ENCODE measurements at places on chromosomes 4 and X. TPM values are rescaled to one million over a fixed set of nuclear protein-coding genes. Genes with fewer than 3 reads are reported as not detected.

CXCR3 gene
- total RNA-seq: 1.0 TPM

HMGN5 gene
- 9.0 TPM for total RNA-seq

ARHGAP4 gene
- 37.0 TPM for total RNA-seq

DNA sequence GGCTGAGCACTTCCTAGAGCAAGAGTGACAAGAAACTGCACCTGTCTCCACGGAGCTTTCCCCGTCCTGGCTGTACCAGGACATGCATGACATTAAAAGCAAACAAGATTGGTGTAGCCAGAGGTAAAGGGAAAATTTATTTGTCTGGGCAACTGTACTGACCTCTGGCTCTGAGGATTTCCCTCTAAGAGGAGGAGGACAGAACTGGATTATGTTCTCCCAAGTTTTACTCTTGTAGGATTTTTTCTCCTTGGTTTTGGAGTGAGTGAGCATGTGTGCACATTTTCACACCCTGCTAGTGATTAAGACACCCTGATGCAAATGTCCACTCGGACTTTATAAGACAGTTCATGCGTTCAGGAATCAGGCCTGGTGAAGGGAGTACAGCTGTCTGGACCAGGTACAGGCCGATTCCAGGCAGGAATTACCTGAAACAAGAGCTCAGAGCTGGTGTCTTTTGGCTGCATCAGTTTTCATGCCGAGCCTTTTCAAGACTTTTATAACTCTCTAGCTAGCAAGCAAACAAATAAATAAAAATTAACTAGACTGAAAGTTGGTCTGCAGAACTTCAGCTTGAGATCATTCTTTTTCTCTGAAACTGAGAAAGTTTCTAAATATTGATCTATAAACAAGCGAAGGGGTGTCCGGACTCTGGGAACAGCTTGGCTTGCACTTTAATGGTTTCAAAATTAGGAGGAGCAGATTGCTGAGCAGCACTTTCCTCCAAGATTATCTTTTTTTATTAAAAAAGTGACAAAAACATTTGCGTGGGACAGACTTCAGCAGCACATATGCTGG, 51.3 kb upstream of the SPRY1 start:
- DNase-seq: no peak
- H3K27me3 ChIP-seq: no peaks in the 10 kb centered on the region
- no peaks in the 10 kb centered on the region for H3K36me3 ChIP-seq
- H3K4me3 ChIP-seq: no peak overlapping the region

MTMR1 gene
- 28.4 TPM for total RNA-seq

QRFPR gene
- total RNA-seq: 0.63 TPM

- no peaks in the 10 kb centered on the region for H3K27me3 ChIP-seq
- no peaks in the 10 kb centered on the region for H3K36me3 ChIP-seq
- H3K27ac ChIP-seq: peak overlapping the region; percentile 36
- no peak for DNase-seq
These were observed 321 bp upstream of the HPRT1 start for GRCh38 chrX:134459683-134460004.

DNA sequence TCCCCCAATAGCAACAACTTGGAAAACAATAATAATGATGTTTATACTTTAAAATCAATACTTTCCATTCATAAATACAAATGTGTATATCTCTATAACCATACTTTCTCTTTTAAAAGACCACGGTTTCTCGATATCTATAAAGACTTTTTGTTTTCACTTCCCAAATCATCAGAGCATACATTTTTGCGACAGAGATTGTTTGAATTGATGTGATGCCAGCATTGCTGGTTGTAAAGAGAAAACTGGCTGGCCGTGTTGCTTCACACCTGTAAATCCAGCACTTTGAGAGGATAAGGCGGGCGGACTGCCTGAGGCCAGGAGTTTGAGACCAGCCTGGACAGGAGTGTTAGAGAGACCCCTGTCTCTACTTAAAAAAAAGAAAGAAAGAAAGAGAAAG, 77.6 kb upstream of the ZNF518B start:
- DNase-seq: no peak
- no peaks in the 10 kb centered on the region for H3K27me3 ChIP-seq
- no peak overlapping the region for H3K27ac ChIP-seq
- H3K36me3 ChIP-seq: no peaks in the 10 kb centered on the region
- no peak overlapping the region for H3K4me3 ChIP-seq

DNA sequence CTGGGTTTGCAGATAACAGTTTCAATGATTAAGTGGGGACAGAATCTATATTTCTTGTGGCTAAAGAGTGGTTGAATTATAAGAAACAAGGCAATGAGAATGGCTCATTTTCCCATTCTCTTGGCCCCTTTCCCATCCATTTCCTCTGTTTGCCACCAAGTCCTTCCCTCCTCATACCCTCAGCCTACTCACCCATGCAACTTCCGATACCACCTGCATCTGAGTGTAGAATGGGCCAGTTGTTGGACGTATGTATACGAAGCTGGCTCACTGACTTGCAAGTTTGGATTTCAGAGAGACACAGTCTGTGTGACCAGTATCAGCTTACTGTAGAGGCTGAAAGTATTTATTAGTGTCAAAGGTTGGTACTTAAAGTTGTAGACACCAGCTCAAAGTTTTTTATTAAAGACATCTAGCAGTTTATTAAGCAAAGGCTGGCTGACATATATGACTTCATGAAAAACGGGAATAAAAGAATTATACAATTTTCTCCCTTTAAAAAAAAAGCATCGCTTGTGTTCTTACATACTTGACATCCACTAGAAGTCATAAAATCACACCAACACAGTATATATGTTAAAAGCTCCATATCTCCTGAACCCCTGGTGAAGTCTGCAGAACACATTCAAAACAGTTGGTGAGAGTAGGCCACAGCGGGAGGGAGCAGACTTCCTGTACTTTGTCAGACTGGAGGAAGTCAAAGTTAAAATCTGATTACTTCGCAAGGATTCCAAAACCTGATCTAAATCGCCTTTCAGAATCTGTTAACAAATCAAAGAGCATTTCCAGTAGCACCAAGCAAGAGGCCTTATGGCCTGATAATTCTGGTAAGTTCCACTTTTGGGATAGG, 22.4 kb upstream of the STIM2 start:
- H3K4me1 ChIP-seq: no peaks in the 10 kb centered on the region
- H3K4me3 ChIP-seq: no peak overlapping the region
- no peaks in the 10 kb centered on the region for H3K27me3 ChIP-seq
- no peak overlapping the region for H3K27ac ChIP-seq

- H3K36me3 ChIP-seq: no peaks in the 10 kb centered on the region
- no peaks in the 10 kb centered on the region for H3K27me3 ChIP-seq
- H3K4me1 ChIP-seq: no peaks in the 10 kb centered on the region
- peak; percentile 9 for DNase-seq
- no peak overlapping the region for H3K4me3 ChIP-seq
These were observed 19.1 kb upstream of the TEX13B start for GRCh38 chrX:108001218-108001814.

DNA sequence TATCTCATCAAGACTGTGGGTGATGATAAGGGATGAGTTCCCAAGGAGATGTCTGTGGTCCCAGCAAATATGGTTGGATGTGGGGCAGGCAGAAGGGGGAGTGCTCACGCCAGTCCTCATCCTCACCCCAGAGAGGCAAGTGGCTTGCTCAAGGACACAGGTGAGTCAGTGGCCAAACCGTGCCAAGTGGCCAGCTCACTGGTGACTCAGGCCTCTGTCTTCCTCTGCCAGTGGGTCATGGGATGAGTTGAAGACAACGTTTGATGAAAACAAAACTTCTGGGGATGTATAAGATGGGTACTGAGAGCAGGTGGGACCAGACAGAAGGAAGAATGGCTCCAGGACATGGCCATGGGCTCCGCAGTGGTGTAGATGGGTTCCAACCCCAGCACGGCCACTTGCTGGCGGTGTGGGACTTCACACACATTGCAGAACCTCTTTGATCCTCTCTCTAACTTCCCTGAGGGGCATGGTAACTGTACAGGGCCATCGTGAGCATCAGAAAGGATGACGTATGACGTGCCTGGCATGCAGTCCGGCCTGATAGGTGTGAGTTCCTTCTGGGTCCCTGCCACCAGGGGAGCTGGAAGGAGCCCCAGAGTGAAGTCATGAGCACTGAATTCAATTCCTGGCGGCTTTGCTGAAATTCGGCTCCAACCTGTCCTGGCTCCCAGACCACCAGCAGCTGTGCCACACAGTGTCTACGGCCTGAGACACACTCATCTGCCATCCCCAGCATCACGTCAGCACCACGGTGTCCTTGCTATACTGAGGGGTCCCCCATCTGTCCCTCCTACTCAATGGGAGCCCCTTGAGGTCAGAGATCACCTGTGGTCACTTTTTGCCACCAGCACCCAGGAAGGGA, 41.3 kb upstream of the GPR78 start:
- H3K27ac ChIP-seq: no peak overlapping the region
- no peaks in the 10 kb centered on the region for H3K27me3 ChIP-seq
- DNase-seq: no peak
- H3K4me1 ChIP-seq: peaks cover 41% of the 10 kb centered on the region
- H3K4me3 ChIP-seq: no peak overlapping the region

DNA sequence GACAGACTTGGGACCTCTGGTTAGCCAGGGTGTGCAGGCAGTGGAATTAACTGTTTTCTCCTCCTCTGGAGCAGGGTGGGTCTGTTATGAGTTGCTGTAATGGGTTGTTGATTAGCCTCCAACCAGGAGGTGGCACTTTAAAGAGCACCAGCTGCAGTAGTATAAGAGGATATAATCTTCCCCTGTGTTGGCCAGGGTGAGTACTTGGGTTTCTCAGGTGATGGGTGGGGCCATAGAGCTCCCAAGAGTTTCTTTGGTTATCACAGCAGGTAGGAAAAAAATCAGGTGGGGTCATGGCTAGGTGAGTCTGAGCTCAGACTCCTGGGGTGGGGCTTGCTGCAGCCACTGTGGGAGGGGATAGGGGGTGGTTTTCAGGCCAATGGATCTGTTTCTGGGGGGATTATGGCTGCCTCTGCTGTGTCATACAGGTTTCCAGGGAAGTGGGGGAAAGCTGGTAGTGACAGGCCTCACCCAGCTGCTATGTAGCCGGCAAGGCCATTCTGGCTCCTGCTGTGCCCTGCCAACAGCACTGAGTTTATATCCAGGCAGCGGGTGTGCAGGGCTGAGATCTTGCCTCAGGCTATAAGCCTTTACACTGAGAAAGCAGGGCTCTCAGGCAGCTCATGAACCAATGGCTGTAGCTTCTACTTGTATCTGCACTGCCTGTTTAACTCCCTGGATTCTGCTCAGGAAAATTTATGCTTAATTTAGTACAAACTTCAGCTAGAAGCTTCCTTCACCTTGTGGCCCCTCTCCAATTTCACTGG, 70.1 kb downstream of the CCNG2 start:
- no peaks in the 10 kb centered on the region for H3K4me1 ChIP-seq
- no peak overlapping the region for H3K4me3 ChIP-seq
- DNase-seq: no peak
- no peaks in the 10 kb centered on the region for H3K36me3 ChIP-seq
- no peaks in the 10 kb centered on the region for H3K27me3 ChIP-seq

DNA sequence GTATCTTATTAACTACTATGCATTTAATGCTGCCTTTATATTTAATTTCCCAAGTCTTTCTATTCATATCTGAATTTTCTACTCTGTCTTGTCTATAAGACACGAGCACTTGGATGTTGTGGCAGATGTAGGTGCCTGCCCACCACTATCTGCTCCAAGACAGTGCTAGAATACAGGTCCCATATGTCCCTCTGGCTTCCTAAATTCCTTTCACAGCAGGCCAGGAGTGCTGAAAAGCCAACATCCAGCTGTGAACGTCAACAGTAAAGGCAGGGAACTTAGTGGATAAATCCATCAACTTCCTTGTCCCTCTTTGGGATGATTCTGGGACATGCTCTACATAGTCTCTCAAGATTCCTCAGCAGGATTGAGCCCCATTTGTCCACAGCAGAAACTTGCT, 245.1 kb upstream of the ETNPPL start:
- no peaks in the 10 kb centered on the region for H3K4me1 ChIP-seq
- DNase-seq: no peak
- H3K36me3 ChIP-seq: no peaks in the 10 kb centered on the region
- no peak overlapping the region for H3K27ac ChIP-seq
- no peaks in the 10 kb centered on the region for H3K27me3 ChIP-seq

- no peaks in the 10 kb centered on the region for H3K4me1 ChIP-seq
- H3K4me3 ChIP-seq: no peak overlapping the region
- no peaks in the 10 kb centered on the region for H3K27me3 ChIP-seq
- no peaks in the 10 kb centered on the region for H3K36me3 ChIP-seq
- no peak overlapping the region for H3K27ac ChIP-seq
These were observed 273.8 kb downstream of the GASK1B start for GRCh38 chr4:157898836-157899605.

DNA sequence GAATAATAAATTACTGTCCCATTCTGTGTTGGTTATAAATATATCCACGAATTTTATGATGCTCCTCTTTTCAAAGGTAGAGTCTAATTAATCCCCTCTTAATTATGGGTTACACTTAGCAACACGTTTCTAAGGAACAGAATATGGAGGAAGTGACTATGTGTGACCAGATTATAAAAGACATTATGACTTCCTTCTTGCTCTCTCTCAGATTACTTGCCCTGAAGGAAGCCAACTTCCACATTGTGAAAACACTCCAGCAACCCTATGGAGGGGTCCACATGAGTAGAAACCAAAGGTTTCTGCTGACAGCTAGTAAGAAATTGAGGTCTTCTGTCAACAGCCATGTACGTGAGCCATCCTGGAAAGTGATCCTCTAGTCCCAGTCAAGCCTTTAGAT, 59.3 kb downstream of the WDFY3 start:
- no peak overlapping the region for H3K27ac ChIP-seq
- H3K36me3 ChIP-seq: no peaks in the 10 kb centered on the region
- no peaks in the 10 kb centered on the region for H3K27me3 ChIP-seq
